ENCODE measurements at places on chromosomes 7 and 10. TPM values are rescaled to one million over a fixed set of nuclear protein-coding genes. Genes with fewer than 3 reads are reported as not detected.

Gene OPN4
- not detected for total RNA-seq

Gene OR13A1
- not detected for total RNA-seq

Gene MKI67
- total RNA-seq: 13.5 TPM

Gene NRF1
- total RNA-seq: 42.5 TPM

Gene ATOH7
- not detected for total RNA-seq

Gene PKD1L1
- total RNA-seq: 0.17 TPM

Gene TAF6
- total RNA-seq: 47.1 TPM

Gene DLX6
- total RNA-seq: not detected

Gene UNCX
- not detected for total RNA-seq

Gene MEOX2
- not detected for total RNA-seq

Gene ATP6V0A4
- total RNA-seq: not detected

Gene BMI1
- 35.3 TPM for total RNA-seq

Gene SKAP2
- 23.4 TPM for total RNA-seq

Gene ELAPOR2
- total RNA-seq: 20.3 TPM

All from CD4-positive, CD25-positive, alpha-beta regulatory T cell (primary cell).